GM23248 (cell line): ENCODE measurements at places on chromosomes 5 and 9.
A peak's percentile ranks its signal among the peaks of the same experiment; 100 is the strongest.

GRCh38 chr9:131096269-131097125, at the start of gene AIF1L:
Gene AIF1L, plus strand, starts transcription at chr9:131096531. Its CDS starts 99 bp downstream, at chr9:131096630.
- DNase-seq = peak; percentile 34

DNA sequence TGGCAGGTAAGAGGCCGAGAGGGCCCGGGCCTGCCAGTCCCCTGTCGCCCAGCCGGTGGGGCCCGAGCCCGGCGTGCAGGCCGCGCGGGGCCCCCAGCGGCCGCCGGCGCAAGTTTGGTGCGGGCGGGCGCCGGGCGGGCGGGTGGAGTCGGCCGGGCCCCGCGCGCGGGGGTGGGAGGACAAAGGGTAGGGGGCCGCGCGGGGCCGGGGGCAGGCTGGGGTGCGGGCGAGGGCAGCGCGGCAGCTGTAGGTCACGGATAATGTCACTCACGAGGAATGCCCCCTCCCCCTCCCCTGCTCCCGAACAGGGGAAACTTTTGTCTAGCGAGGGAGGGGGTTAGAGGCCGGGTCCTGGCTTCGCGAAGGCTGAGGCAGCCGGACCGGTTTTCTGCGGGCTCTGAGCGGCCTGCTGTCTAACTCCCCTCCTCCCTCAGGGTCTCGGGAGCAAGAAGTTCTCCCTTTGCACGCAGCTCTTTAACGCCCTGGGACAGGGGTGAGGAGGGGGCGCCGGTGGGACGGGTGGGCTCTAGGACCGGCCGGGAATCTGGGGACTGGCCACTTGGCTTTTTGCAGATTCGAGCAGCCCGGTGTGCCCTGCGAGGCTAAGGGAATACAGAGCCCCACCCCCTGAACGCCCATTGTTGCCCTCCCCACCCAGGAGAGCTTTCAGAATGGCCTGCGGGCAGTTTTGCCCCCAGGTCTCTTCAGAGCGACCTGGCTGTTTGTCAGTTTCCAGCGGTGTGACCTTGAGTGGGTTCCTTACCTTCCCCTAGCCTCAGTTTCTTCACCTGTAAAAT, 21.3 kb upstream of the NDST1 start:
- peak; percentile 70 for DNase-seq

DNA sequence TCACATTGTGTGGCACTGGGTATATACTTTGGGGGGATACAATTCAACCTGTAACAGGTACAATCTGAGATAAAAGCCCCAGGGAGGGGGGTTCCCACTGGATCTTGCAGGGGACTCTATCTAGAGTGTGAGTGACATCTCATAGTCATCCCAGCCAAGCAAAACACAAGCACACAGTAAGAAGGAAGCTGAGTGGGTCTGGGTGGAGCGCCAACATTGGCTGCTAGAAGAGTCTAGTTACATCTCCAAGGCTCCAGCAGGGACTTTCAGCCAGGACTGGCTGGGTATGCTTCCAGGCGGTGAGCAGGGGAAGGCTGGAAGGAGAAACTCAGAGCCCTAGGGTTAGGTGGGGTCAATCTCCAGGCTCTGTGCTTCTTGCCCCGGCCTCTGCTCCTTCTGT, 53.0 kb downstream of the IL31RA start:
- peak; percentile 46 for DNase-seq

GRCh38 chr9:124351672-124352468, 63.4 kb downstream of the PSMB7 start:
- no peak for DNase-seq

- DNase-seq = no peak
Measured at GRCh38 chr5:5978501-5979376, 399.6 kb downstream of the MED10 start.

GRCh38 chr5:66143473-66144073, 527 bp upstream of the SREK1 start:
- no peak for DNase-seq

- no peak for DNase-seq
Measured at GRCh38 chr9:127904561-127905003, 5.2 kb upstream of the ST6GALNAC6 start.

DNA sequence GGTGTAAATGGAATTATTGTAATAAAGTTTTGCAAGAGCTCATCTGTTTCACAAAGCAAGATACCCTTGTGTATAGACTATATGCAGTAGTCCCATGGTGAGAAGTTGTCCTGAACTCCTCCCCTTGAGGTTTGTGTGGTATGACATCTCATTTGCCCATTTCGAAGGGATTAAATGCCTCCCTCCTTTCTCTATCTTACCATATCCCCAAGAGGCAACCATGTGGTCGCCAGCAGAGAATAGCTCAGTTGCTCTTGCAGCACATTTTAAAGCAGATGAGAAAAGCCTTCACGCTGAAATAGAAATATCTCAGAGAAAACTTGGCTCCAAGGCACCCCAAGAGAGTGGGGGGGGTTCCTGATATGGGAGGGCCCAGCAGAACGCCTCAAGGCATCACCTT, 4.6 kb downstream of the SEMA6A start:
- DNase-seq = no peak

GRCh38 chr9:126916909-126917308, 2.3 kb downstream of the RALGPS1 start:
- DNase-seq = no peak
